ENCODE measurements at places on chromosomes 7 and 10.

GRCh38 chr7:47482013-47482875, 99.7 kb downstream of the TNS3 start:
- DNase-seq = no peak

- DNase-seq = peak; percentile 49
Observed at GRCh38 chr10:91758303-91759146, 39.7 kb upstream of the TNKS2 start.

DNA sequence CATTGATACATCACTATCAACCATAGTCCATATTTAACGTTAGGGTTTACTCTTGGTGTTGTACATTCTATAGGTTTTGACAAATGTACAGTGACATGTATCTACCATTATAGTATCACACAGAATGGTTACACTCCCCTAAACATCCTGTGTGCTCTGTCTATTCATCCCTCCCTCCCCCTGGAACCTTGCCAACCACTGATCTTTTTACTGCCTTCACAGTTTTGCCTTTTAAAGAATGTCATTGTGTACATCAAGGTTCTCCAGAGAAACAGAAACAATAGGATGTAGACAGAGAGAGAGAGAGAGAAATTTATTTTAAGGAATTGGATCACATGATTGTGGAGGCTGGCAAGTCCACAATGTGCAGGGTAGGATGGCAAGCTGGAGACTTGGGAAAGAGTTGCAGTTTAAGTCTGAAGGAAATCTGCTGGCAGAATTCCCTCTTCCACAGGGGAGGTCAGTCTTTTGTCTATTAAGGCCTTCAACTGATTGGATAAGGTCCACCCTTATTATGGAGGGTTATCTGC, 45.1 kb upstream of the CCNJ start:
- no peak for DNase-seq

- no peak for DNase-seq
Observed at GRCh38 chr10:11865561-11865960, 42.4 kb downstream of the PROSER2 start.

GRCh38 chr10:129491123-129491734, 24.2 kb downstream of the MGMT start:
- DNase-seq = no peak

GRCh38 chr10:121598263-121599249, at the start of gene FGFR2:
FGFR2 (minus strand) TSS chr10:121598444; CDS start chr10:121593817, 4,627 bp downstream.
- peak; percentile 88 for DNase-seq

DNA sequence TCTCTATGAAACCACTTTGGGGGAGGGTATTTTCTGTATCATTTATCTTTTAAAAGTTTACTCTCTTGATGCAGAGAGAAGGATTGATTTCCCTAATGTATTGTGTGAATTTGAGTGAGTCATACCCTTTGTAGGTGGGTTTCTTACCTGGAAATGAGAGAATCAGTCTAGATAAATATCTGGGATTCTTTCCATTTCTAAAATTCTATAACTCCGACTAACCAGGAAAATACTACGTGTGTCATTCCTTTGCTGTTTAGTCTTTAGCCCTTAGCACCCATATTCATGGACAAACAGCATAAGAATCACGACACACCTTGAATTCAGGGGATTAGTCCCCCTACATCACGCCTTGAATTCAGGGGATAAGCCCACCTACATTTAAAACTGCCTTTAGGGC, 139.1 kb downstream of the GATA3 start:
- DNase-seq = no peak

DNA sequence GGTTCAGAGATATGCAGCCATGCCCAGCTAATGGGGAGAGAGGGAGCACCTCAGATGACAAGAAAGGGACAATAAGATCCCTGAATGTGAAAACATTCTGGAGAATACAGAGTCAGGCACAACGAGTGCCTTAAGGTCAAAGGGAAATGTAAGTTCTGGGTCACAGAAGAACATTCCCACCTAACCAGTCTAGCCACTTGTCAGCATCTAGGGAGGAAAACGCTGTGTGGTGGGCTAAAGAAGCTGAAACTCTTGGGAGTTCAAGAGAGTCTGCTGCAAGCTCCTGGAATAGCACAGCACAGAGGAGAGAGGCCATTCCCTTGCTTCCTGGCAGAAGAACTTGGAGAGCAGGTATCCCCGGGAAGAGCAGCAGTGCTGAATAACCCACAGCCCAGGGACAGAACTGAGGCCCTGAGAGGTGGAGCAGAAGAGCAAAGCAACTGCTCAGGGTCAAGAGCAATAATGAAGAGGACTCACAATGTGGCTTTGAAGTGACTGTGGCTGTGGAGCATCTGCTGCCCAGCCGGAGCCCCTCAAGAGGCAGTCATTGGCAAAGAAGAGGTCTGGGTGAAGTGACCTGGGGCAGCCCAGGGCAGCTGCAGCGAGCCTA, 182.3 kb downstream of the NPSR1 start:
- DNase-seq = no peak

DNA sequence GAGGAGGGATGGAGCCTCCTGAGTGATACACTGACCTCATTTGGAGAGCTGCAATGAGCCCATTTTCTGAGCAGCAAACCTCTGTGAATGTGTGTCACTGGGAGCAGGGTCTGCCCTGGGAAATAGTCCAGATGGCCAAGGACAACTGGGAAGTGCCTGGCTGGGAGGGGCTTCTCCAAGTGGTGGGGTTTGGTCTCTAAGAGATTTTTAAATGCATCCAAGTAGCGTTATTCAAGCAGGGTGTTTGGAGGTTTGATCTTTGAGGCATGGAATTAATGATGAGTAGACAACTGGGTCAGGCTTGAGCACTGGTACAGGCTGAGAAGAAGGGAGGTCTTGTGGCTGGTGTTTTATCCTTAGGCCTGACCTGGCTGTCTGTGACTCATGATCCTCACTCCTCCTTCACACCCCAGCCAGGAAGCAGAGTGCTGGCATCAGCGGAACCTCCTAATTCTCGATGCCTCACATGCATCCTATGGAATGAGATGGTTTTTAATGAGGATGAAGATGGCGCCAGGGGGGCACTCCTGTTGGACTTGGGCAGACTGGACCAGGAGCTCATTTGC, 3.3 kb downstream of the GOLGA7B start:
- DNase-seq = no peak

DNA sequence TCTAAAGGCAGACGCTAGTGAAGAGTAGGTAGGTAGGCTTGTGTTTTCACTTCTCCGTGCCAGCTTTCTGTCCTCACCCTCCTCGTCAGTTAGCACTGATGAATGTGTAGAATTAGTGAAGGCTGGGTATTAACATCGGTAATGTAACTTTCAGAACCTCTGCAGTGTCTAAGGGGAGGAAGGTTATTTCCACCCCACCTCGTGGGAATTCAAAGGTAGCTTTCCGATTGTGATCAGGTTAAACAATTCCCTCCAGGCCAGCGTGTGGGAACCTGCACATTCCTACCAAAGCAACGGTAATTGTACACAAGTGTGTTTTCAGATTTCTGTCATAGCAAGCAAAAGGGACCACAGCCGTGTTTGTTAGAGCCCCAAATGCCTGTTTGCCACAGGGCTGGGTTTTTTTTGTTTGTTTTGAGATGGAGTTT, 405.0 kb upstream of the GALNT17 start:
- no peak for DNase-seq

DNA sequence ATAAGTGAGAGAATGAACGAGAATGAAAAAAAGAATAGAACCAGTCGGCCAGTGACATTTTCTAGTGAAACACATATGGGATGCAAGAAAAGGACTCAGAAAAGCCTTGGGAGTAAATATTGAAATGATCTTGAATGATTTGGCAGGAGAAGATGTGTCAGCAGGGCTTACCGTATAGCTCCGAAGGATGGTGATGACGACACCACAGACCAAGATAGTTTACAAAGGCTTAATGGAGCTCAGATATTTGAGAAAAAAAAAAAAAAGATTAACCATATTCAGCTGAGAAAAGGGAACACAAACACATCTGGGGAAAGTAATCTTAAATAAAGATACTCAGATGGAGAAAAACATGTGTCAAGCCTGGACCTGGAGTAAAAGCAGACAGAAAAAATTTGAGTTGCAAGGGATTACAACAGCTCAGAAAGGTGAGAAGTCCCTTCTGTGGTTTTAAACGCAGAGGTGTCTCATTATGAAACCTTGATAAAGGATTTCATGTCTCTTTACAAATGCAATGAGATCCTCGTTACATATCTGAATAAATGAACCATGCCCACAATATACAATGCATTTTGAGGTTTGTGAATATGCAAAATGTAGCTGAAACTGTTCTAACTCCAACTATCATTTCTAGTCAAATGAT, 36.0 kb downstream of the DNAJB9 start:
- DNase-seq = no peak
